Activated CD8-positive, alpha-beta memory T cell treated with anti-CD3 and anti-CD28 coated beads for 48 hours (primary cell): ENCODE measurements at places on chromosomes 12 and 14.

GRCh38 chr12:131276501-131277185 lies 322.9 kb downstream of the ADGRD1 start:
- no peak for DNase-seq

DNA sequence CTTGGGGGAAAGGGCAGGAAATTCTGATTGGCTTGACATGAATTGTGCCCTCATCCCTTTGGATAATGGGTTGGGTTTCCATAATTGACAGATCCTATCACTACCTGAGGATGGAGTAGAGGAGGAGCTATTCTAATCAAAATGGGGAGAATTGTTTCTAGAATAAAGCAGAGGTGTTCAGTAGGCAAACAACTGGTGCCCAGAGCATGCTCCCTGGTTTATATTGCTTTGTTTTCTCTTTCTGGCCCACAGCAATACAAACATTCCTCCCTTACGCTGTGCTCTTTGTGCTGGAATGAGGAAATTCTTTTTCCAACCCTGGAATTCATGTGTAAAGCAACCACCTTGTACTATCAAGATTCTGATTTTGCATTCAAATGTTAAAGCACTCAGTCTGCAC lies 147.4 kb downstream of the RASSF9 start:
- DNase-seq = no peak

DNA sequence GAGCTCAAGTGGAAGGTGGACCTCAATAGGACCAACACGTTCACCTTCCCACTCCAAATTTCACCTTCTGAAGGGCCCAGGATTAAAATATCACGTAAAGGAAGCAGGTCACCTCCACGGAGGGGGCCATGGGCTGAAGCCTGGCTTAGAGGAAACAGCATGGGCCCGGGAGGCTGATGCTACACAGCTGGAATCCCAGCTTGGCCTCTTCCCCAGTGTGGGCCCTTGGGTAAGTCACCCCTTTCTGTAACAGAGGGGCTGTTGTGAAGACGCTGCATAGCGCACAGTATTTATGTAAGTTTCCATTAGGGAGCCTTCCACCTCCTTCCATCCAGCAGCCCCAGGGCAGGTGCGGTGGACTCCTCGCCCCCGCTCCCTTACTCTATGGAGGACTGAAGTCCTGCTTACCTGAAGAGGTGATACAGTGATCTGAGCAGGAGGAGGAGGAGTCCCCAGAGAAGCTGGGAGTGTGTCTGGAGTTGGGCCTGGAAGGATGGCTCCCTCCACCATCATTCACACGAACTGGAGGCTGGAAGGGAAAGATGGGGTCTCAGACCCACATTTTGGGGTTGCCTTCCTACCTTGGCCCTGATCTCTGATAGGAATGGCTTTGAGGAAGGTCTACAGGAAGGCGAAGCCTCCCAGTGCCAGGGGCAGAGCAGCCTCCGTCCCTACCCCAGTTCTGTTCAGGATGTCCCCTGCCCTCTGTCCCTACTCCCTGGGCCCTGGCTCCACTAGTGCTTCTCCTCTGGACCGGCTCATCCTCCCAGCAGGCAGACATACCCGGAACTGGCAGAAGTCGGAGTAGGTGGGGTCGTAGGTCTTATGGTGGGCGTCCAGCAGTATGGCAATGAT lies 37.2 kb upstream of the HDAC7 start:
- no peak for DNase-seq

- no peak for DNase-seq
These were observed 249.2 kb upstream of the PWP1 start for GRCh38 chr12:107436376-107436775.

DNA sequence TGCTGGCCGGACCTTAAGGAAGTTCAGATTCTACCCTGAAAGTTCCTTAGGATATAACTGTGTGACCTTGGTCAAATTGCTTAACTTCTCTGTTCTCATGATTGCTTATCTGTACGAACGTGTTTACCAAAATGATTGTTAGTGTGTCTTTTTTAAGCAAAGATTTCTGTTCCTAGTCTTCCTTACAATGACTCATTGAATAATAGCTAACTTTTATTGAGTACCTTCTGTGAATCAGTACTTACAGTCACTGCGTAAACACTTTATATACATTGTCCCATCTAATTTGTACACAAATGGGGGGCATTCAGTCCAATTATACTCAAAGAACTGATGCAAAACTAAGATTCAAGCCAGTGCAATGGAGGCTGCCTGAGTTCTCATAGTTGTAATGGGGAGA lies 4.2 kb upstream of the TMEM30B start:
- no peak for DNase-seq

GRCh38 chr12:3205742-3206519 lies 128.8 kb downstream of the TSPAN9 start:
- DNase-seq = no peak

DNA sequence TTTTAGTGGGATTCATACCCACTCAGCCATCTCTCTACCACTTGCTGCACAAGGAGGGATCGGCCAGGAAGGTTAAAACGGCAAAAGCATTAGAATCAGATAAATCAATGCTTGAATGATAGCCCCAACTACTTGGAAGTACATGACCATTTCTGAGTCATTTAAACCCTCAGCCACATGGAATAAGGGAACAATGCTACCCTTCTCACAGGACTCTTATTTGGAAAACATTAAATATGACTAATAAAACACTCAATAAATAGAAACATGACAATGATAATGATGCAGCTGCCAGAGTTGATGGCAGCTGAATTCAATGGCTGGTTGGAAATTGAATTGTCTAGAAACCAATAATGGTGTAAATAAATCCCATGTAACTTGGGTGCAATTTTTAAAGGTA lies 165.4 kb downstream of the FLRT2 start:
- DNase-seq = no peak

DNA sequence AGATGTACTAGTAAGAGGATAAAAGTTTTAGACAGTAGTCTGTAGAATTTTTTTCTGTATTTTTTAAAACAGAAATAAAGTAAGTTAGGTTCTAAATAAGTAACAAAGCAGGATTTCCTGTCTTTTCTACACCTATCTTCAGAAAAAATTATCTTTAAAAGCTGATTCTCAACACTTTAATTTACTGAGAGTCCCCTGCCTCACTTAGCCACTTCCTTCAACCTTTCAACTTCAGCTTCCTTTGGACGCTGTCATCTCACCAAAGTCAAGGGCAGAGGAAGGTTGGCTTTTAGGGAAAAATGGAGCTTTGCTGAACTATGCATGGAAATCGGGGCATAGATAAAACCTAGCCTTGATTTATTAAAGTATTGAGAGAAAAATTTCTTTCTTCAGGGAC lies 44.9 kb upstream of the CERS5 start:
- DNase-seq = no peak

DNA sequence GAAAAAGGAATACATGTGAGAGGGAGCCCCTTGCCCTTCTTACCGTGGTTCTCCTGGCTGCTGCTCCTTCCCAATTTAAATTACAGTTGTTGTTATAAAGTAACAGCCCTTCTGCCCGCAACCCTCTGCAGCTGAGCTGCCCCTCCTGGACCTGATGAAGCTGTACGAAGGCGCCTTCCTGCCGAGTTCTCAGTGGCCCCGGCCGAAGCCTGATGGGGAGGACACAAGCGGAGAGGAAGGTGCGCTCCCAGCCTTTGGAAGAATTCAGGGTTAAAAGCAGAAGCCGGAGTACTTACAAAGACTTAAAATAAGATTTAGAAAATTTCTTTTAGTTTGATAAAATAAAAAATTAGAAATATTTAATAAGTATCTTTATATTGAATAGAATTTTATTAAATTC lies 55.2 kb downstream of the EP400 start:
- DNase-seq = no peak

DNA sequence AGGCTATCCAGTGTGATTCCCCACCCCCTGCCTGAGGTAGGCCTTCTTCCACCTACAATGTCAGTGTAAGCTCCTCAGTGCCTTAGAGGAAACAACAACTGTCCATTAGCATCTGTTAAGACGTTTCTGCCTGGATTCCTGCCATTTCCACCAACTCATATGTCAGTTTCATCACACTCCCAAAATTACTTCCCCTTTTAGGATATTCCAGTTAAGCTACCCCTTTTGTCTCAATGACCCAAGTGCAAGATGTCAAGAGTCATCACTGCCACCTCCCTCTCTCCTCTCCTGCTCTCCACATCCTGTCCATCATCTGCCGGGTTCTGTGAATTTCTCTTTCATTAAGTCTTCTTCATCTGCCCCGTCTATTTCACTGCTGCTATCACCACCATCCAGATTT lies 189.4 kb downstream of the DPF3 start:
- no peak for DNase-seq

DNA sequence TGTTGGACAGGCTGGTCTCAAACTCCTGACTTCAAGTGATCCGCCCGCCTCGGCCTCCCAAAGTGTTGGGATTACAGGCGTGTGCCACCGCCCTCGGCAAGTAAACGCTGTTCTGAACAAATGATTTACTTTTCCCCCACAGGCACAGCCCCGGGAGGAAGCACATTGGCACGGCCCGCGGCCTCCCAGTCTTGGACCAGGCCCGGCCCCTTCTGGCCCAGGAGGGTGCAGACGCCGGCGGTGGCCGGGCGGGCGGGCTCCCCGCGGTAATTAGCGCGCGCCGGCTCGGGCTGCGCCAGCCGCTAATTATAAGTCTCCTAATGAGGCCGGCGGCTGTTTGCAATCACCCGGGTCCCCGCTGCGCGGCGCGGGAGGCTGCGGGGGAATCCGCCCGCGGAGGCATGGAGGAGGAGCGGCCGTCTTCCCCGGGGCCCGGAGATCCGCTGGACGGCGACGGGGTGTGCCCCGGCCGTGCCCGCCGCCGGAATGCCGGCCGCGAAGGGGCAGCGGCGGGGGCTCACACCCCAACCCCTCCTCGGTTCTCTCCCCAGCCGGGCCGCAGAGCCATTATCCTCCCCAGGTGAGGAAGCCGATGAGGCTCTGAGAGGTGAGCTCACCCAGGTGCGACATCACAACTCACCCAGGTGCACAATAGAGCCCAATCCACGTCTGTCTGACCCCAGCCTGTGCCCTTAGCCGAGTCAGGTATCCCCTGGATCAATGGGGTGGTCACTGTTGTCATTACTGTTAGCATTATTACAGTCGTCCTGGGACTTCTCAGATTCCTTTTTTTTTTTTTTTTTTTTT lies 3.3 kb upstream of the POP5 start:
- no peak for DNase-seq

DNA sequence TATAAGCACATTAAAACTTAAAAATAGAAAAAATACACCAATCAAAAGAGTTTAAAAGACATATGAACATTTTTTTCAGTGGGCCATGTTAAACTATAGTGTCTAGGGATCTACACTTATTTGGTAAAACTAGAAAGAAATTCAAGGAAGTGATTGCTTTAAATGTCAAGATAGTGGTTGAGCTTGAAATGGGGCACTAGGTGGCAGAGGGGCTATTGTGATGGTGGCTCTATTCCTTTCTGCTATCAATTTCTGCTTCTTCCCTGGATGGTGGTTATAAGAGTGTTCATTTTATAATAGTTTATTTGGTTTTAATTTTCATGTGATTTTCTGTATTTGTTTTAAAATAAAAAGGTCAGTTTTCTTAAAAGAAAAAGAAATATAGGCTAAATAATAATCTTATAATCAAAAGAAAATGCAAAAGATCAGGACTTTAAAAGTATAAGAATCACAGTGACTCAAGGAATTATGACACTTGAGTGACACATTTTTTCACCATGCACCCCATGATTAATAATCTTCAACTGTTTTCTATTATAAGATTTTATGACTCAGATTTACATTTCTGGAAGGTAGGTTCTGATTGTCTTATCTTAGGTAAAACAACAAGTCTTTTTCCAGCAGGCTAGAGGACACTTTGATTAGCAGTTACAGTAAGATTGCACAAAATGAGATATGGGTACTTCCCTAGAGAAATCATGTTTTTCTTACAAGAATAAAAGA lies 137.5 kb downstream of the FSCB start:
- DNase-seq = no peak

GRCh38 chr14:96515731-96516130 lies 13.5 kb downstream of the PAPOLA start:
- no peak for DNase-seq

- no peak for DNase-seq
These were observed 54.8 kb downstream of the NINJ2 start for GRCh38 chr12:608413-608812.

DNA sequence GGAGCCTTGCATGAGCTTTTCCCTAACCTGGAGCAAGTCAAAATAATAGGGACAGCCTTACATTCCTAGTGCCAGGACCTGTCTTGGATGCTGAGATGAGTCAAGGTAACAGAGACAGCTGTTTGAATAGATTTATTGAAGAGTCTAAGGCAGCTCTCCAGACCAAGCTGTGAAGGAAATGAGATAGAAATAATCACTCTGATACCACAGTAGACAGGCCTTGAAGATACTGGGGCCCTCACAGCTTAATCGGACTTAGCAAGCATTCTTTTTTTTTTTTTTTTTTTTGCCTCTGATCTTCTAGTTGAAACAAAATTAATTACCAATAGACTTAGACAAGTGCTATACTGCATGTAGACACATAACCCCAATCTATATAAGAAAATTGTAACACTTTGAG lies 3.1 kb upstream of the RNASE9 start:
- DNase-seq = no peak

DNA sequence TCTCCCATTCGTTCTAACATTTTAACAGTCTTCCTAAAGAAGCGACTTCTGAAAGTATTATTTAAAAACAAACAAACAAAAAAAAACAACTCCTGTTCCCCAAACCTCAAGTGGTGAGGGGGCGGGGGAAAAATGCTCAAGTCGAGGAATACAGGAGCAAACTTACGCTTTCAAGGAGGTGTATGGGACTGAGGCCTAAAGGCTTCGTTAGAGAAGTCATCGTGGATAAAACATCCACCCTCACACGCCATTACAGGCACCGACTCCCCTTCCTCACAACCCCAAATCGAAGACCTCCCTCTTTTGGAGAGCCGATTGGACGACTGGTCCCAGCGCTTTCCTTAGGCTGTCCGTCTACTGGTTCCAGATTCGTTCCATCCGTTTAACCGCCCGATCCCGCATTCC lies 693 bp downstream of the CBX5 start:
- no peak for DNase-seq

GRCh38 chr12:107515446-107515958 lies 170.1 kb upstream of the PWP1 start:
- no peak for DNase-seq

GRCh38 chr12:76421046-76421445 lies 72.8 kb upstream of the BBS10 start:
- no peak for DNase-seq

GRCh38 chr14:54867011-54867410 lies 35.6 kb downstream of the GCH1 start:
- no peak for DNase-seq

GRCh38 chr12:93103154-93103553 lies 174.1 kb upstream of the EEA1 start:
- DNase-seq = no peak

DNA sequence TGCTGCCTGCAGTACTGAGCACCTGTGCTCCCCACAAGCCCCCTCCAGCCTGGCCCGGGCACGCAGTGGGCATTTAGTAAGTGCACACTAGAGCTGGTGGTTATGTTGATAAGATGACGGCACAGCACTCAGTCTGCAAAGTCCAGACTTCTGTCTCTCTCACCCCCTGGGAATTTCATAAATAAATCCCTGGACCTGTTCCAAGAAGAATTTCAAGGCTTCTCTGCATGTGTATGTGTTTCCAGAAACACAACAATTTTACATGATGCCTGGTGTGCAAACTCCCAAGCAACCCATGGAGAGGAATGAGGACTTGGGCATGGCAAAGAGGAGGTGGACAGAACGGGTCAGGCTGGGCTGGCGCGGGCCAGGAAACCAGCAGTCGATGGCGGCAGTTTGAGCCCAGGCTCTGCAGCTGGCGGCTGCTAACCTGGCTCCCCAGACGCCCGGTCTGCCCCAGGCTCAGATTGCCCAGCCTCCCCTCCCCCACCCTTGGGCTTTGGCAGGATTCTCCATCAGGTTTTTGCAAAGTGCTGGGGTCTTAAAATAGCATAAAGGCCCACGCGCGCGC lies 10.4 kb upstream of the ACVR1B start:
- DNase-seq = no peak
